ENCODE measurements at places on chromosomes 12 and 14. TPM values are rescaled to one million over a fixed set of nuclear protein-coding genes. Genes with fewer than 3 reads are reported as not detected.

Gene FAM181A
- total RNA-seq, result not detected

Gene ADAMTS20
- not detected for total RNA-seq

Gene CLEC4E
- total RNA-seq, result not detected

Gene KRT6A
- 14,814 TPM for total RNA-seq

Gene WSCD2
- total RNA-seq, result not detected

Gene PLEK2
- total RNA-seq, result 27.8 TPM

Gene SMCO2
- total RNA-seq, result 4.1 TPM

Gene TAS2R8
- total RNA-seq, result not detected

Gene FLRT2
- total RNA-seq, result 14.4 TPM

Gene AACS
- total RNA-seq, result 37.7 TPM

Gene ANKRD33
- not detected for total RNA-seq

Gene ZNF891
- total RNA-seq, result 1.6 TPM

Gene PRB2
- total RNA-seq, result not detected

Gene WIF1
- total RNA-seq, result not detected

Gene FOXM1
- 0.07 TPM for total RNA-seq

Gene MAP3K12
- total RNA-seq, result 7.0 TPM

Gene SCYL2
- total RNA-seq, result 58.8 TPM
